GM10248 (cell line): ENCODE measurements at places on chromosomes 3 and 15.

- no peak for DNase-seq
Measured at GRCh38 chr15:67300266-67301025, 45.9 kb downstream of the IQCH start.

DNA sequence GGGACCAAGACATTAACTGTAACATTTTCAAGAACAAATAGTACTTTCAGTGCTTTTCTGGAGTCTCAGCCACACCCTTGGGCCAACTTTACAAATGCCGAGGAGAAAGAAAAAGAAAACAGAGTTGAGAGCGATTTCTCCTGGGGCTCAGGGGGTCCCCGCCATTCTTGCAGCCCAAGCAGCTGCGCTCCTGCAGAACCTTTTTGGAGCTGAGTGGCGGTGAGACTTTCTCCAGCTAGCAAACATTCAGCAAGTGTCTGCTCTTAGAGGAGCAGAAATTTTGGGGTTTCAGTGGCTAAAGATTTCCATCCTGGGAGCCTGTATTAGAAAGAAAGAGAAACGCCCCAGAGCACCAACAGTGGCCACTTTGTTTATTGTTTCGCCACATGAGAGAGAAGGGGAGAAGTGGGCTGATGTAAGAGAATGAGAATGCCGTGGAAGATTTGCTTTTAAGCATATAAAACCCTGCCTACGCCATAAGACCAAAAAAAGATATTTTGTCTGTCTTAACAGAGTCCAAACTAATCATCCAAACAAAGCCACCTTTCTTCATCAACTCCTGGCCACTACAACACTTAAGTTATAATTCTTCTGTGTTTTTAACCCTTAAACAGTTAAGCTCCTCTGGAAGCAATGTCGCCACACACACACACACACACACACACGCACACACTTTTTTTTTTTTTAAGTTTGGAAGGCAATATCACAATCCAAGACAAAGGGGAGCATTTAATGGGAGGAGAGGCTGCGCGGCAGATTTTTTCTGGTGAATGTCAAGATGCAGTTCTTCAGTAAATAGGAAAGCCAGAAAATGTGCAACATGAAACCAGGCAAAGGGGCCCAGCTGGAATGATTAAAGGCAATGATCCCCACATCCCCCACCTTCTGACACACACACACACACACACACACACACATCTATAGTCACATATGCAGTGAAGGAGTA lies 19.2 kb downstream of the EID1 start:
- DNase-seq: peak; percentile 22

GRCh38 chr15:40345225-40345866 lies 4.6 kb upstream of the CCDC9B start:
- DNase-seq: no peak

DNA sequence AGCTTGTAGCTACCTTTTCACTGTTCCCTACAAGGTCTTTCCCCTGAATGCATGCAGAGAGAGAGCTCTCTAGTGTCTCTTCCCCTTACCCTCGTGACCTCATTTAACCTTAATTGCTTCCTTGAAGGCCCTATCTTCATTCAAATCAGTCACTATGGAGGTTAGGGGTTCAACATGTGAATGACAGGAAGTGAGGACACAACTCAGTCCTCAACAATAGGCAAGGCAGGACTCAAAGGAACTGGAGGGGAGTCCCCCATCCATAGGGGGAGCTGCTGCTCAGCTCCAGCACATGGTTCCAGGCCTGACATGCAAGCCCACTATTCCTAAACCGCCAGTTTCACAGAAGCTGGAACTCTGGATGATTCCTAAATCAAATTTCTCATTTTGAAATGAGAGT lies 33.8 kb upstream of the GYG1 start:
- DNase-seq: no peak

- DNase-seq: no peak
Measured at GRCh38 chr3:187069857-187070516, 69.3 kb downstream of the RPL39L start.

- DNase-seq: no peak
Measured at GRCh38 chr3:73401616-73402279, 223.0 kb downstream of the PDZRN3 start.

DNA sequence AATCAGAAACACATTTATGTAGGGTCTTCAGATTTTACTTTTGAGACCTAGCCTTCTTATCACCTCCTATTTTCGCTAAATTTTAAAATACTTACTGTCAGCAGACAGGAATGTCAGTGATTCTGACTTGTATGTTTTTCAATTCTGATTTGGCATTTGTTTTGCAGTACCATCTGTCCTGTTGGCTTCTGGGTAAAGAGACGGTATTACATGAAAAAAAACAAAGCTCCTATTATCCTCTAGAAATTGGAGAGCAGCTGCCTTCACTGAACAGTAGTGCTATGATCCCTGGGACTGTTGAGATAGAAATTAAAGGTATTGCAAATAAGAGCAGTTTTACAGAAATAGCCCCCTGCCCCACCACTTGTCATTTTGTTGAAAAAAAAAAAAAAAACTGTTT lies 8.4 kb downstream of the ARMC8 start:
- DNase-seq: no peak

DNA sequence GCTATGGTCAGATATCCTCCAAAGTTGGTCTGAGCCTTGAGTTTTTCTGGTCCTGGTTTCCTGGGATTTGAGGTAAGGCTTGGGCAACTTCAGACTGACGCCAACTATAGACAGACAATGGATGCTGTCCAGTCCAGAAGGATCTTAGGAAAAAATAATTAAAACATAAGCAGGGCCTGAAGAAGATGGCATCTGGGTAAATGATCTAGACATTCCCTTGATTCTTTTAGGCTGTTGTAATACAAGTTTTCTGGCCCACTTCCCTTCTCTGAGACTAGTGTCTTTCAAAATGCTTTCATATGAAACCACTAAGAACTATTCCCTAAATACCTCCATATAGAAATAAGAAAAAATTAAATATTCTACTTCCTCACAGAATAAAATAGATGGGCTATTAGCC lies 47.7 kb upstream of the PLXND1 start:
- no peak for DNase-seq
